NCI-H1105 treated with DMSO at 0.1 percent for 48 hours (cell line): ENCODE measurements at places on chromosomes 7 and 10.
A peak's percentile ranks its signal among the peaks of the same experiment; 100 is the strongest.

GRCh38 chr10:48740988-48741387, 56.3 kb downstream of the WDFY4 start:
- DNase-seq = no peak

DNA sequence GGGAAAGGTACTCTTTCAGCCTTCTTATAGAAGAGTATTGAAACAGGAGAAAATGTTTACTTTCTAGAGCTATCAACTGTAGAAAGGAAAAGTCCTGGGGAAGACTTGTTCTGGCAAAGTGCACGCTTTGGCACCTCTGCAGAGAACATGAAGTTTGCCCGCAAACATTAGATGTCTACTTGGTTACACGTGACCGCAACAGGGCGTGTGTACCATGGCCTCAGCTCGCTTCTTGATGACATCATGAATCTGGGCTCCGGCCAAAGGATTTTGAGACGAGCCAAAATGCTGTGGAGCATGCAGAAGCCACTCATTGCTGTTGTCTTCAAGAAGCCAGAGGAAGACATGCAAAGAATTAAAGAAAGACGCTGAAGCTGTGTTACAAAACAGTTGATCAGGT, 8.6 kb upstream of the TAS2R60 start:
- peak; percentile 27 for DNase-seq

DNA sequence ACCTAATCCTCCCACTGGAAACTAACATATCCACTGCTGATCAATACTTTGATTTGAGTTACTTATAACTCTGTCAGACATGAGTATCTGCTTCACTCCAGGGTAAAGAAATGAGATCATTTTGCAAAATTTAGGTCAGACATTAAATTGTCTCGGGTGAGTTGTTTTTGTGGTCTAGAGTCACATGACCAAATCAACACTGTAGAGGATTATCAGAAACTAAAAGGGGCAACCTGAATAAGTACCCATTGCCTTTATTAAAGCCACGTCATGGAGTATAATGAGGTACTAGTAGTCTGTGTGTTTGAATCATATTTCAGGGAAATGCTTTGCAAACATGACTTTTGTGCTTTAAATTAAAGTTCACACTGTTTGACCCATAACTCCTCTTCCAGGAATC, 107.7 kb upstream of the ADO start:
- DNase-seq = no peak

DNA sequence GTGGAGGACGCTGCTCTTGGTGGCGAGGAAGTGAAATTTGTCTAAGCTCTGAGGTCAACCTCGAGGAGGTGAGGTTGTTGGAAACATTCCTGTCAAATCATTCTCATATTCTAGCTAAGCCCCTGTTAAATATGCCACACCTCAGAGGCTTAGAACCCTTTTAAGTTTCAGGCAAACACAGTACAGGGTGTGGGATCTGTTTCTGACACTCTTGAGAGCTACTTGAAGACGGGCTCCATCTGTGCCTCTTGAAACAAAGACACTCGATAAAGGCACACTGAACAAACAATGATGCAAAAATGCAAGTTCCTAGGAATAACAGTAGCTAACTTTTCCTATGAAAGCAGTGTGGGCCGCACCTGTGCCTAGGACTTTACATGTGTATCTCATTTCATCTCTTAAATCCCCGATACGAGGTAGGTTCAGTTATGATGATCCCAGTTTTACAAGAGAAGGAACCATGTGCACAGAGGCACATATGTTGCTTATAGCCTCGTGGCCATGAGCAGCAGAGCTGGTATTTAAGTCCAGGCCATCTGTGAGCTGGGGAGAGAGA, 299.2 kb downstream of the CCDC3 start:
- no peak for DNase-seq

DNA sequence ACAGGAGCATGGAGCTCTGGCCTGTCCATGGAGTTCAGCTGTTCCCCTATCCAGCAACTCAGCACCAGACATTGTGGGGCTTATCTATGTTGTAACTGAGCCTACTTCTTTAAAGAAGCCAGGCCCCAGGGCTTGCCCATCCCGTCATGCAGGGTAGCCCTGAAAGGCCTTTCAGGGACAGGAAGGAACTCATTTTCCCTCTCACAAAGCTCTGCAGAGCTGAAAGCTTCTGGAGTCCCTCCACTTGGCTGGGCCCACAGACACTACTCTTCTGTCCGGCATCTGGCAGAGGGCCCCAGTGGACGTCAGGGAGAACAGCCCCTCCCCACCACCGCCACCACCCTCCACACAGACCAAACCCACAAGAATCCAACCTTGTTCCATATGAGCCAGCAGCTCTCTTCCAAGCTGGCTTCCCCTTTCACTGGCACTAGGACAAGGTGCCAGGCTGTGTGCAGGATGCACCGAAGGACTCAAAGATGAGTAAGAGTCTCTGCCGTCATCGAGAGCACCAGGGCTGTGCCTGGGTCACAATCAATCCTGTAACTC, 33.1 kb downstream of the DENND2A start:
- no peak for DNase-seq

DNA sequence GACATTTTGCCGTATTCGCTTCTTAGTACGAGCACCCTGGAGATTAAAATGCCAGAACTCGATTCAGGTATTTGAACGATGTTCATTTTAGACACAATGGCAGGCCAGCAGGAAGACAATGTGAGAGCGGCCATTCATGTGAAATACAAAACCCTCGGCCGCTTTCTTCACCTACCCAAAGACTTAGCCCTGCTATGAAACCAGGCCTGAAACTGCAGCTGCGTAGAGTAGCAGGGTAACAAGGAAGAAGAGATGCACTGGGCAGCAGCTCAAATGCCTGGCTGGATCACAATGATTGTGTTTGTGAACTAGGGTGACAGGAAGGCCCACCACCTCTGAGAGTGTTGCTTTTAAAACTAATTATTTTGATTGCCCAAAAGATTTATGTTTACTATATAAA, 234.8 kb downstream of the TRIL start:
- no peak for DNase-seq
